ENCODE measurements at places on chromosomes 6 and 20.

GRCh38 chr20:3032624-3033023, 10.8 kb upstream of the GNRH2 start:
- DNase-seq = no peak

- no peak for DNase-seq
These were observed 36.9 kb downstream of the ASXL1 start for GRCh38 chr20:32395066-32395465.

DNA sequence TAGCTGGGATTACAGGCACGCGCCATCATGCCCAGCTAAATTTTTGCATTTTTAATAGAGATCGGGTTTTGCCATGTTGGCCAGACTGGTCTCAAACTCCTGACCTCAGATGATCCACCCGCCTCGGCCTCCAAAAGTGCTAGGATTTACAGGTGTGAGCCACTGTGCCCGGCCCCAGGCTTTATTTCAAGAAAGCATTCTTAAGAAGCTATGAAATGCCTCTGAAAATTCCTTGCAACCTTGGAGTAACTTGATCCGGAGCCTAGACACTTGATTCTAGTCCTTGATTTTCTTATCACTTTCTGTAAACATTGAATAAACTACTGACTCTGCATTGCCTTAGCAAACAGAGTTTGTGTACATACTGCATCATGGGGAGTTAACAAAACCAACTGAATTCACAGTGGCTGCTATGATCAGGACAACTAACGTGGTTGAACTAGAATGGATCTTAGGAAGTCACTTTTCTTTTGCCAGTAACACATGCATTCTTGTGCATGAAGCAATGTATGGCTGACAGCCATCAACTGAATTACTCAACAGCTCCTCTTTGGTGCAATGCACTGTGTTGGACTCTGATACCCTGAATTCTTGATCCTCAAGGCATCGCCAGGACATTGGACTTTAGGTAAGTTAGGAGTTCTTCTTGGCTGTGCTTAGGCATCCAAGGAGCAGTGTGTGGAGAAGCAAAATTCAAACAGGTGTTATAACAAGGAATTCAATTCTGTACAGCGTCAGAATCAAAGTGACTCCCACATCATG, 102.8 kb upstream of the TMEM170B start:
- DNase-seq = no peak

DNA sequence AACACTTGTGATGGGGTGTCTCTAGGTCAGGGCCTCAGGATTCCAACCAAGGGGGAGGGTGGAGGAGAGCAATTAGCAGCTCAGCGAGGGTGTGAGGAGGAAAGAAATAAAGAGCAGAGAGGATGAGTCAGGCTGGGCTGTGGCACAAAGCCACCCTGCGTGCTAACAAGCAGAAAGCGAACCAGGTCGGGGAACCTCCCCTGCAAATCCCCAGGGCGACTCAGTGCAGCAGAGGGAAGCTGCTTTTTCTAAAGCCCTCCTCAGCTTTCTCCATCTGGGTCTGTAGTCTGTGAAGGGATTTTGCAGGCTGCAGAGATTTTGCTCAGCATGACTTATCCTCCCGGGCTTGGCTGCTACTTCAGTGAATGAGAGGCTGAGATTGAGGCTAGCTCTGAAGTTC, 6.6 kb upstream of the SPO11 start:
- DNase-seq = no peak
